ENCODE measurements at places on chromosomes 16 and 17.

GRCh38 chr16:22161401-22161800, 905 bp upstream of the SDR42E2 start:
- DNase-seq, result no peak
- H3K4me1 ChIP-seq, result peaks cover 5% of the 10 kb centered on the region
- H3K4me3 ChIP-seq, result no peak overlapping the region

GRCh38 chr17:41863074-41863848, 2.0 kb downstream of the KLHL11 start:
- DNase-seq, result no peak
- H3K36me3 ChIP-seq, result peaks cover 4% of the 10 kb centered on the region
- H3K27ac ChIP-seq, result no peak overlapping the region
- H3K4me3 ChIP-seq, result peak overlapping the region; percentile 13

GRCh38 chr16:79801646-79802045, 201.1 kb upstream of the MAF start:
- H3K4me1 ChIP-seq, result no peaks in the 10 kb centered on the region
- no peaks in the 10 kb centered on the region for H3K36me3 ChIP-seq
- H3K27ac ChIP-seq, result no peak overlapping the region
- no peaks in the 10 kb centered on the region for H3K27me3 ChIP-seq

DNA sequence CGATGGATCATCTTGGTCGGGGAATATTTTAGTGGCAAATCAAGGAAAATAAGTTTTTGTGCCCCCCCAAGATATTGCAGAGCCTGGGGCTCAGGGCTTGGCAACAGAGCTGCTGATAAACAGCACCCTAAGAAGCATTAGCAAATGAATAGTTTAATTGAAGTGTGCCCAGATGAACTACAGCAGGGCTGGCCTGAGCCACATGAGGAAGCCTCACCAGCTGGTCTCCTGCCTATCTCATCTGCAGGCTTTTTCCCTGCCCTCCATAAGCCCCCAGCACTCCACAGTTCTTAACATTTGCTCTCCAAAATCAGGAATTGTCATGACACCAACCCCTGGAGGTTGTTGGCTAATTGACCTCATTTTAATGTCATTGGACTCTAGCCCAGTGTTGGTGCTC, 480.2 kb downstream of the HS3ST3B1 start:
- no peak overlapping the region for H3K4me3 ChIP-seq
- no peak overlapping the region for H3K27ac ChIP-seq
- H3K36me3 ChIP-seq, result no peaks in the 10 kb centered on the region

GRCh38 chr17:67200727-67201301, 44.2 kb downstream of the HELZ start:
- no peaks in the 10 kb centered on the region for H3K27me3 ChIP-seq
- H3K36me3 ChIP-seq, result peaks cover 38% of the 10 kb centered on the region
- no peak for DNase-seq
- no peaks in the 10 kb centered on the region for H3K4me1 ChIP-seq
- H3K4me3 ChIP-seq, result no peak overlapping the region

- H3K27ac ChIP-seq, result no peak overlapping the region
- no peak overlapping the region for H3K4me3 ChIP-seq
- H3K27me3 ChIP-seq, result peaks cover 3% of the 10 kb centered on the region
Measured at GRCh38 chr16:3091551-3091950, 7.5 kb downstream of the ZSCAN10 start.
